ENCODE measurements at places on chromosomes 16 and 17.

- DNase-seq: no peak
Measured at GRCh38 chr16:83802135-83802534, 5.6 kb upstream of the HSBP1 start.

- no peak for DNase-seq
Measured at GRCh38 chr17:66462010-66462409, 159.6 kb downstream of the PRKCA start.

GRCh38 chr17:32671896-32672295 lies 185.1 kb downstream of the CDK5R1 start:
- no peak for DNase-seq

DNA sequence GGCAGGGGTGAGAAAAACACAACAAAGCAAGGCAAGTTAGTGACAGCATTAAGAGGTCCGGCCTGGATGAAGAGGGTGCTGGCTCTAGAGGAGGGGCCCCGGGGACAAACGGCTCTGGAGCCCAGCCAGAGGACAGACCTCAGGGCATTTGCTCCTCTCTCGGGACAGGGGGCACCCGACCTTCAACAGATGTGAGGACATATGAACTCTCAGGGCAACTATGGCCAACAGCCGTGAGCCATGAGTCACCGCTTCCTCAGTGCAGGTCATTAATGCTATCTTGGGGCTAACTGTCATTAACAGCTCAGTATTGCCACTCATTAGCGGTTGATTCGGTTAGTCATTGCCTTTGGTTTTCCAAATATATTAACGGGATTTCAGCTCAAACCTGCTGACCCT lies 9.7 kb upstream of the ARL5C start:
- DNase-seq: no peak

GRCh38 chr17:58421711-58422110 lies 4.4 kb upstream of the RNF43 start:
- no peak for DNase-seq

DNA sequence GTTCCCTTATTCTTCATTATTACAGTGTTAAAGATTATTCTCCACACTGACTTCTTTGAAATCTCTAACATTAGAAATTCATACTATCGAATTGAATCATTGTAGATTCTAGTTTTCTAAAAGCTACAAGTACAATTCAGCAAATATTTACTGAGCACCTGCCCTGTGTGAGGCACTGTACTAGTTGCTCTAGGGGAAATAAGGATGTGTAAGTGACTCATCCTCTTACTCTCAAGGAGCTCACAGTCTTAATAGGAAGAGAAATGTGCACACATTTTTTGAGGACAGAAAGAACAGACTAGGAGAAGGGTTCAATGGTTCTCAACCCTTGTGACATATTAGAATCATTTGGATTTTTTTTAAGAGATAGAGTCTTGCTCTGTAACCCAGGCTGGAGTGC lies 7.7 kb upstream of the SLFN12L start:
- no peak for DNase-seq

- no peak for DNase-seq
Measured at GRCh38 chr17:1641065-1641403, 4.5 kb downstream of the SCARF1 start.

- DNase-seq: no peak
Measured at GRCh38 chr16:3274490-3274889, 8.8 kb upstream of the ZNF263 start.

- DNase-seq: no peak
Measured at GRCh38 chr16:86484240-86484639, 26.1 kb upstream of the FOXF1 start.

DNA sequence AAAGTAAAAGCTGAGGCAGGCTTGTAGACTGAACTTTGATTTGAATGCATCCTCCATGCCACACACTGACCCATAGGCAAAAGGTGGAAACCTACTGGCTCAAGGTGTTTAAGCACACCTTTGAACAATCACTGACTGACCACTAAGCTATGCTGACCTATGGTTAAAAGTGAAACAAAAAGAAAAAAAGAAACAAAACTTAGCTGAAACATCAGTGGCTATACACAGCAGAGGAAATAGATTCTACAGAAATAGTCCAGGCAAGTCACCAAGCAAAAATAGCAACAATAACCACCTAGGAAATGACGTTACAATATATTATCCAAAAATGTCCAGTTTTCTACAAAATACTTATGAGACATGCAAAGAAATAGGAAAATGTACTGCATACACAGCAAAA lies 60.2 kb downstream of the RPGRIP1L start:
- no peak for DNase-seq

DNA sequence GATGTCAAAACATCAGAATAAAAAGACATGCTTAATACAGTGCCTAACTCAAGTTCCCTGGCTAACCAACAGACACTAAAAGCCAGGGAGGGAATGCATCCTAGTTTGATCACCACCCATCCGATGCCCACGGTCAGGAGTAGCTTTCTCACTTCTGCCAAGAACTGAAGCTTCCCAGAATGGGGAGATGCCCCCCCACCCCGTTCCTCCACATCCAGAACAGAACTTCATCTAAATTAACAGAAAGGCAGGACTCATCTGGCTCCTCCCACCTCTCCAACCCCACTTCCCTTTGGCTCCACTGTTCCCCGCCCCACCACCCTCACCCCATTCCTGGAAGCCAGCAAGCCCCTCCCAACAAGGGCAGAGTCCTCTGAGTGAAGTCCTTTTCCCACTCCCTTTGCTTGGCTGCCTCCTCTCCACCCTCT lies 33.7 kb downstream of the GDE1 start:
- DNase-seq: no peak

GRCh38 chr16:67151431-67152097 lies 766 bp upstream of the B3GNT9 start:
- no peak for DNase-seq

- no peak for DNase-seq
Measured at GRCh38 chr17:49987681-49988441, 7.2 kb downstream of the DLX3 start.

- DNase-seq: no peak
Measured at GRCh38 chr16:66462912-66463311, 35.8 kb downstream of the BEAN1 start.

GRCh38 chr17:30248786-30249185 lies 13.3 kb upstream of the SLC6A4 start:
- DNase-seq: no peak

GRCh38 chr16:22787466-22788192 lies 26.3 kb upstream of the HS3ST2 start:
- peak; percentile 36 for DNase-seq

All from GDM1 (cell line).